ENCODE measurements at places on chromosomes 11 and 22.

- no peak for DNase-seq
Measured at GRCh38 chr11:47271961-47272661, 2.2 kb downstream of the MADD start.

- DNase-seq: peak; percentile 87
Measured at GRCh38 chr11:18105802-18106574, at the start of gene SAAL1. Gene SAAL1, minus strand, starts transcription at chr11:18106082. Its CDS starts 41 bp downstream, at chr11:18106041.

GRCh38 chr22:36365020-36365411 lies 22.8 kb downstream of the MYH9 start:
- DNase-seq: peak; percentile 69

- peak; percentile 96 for DNase-seq
Measured at GRCh38 chr22:41697126-41697775, 2.1 kb upstream of the MEI1 start.

- DNase-seq: no peak
Measured at GRCh38 chr11:46296528-46297448, 19.3 kb downstream of the CREB3L1 start.

- no peak for DNase-seq
Measured at GRCh38 chr11:78039391-78039918, 16.4 kb upstream of the KCTD14 start.

- no peak for DNase-seq
Measured at GRCh38 chr11:111797145-111797581, 31.0 kb upstream of the PPP2R1B start.

DNA sequence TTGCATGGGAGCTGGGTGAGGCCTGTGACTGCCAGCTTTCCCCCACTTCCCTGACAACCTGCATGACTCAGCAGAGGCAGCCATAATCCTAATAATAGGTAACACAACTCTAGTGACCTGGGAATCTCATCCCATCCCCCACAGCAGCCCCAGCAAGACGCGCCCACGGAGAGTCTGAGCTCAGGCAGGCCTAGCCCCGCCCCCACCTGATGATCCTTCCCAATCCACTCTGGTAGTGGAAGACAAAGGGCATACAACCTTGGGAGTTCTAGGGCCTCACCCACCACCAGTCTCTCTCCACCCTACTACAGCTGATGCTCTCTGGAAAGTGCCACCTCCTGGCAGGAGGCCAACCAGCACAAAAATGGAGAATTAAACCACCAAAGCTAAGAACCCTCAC lies 60.3 kb downstream of the CWF19L2 start:
- DNase-seq: no peak

- no peak for DNase-seq
Measured at GRCh38 chr11:33703788-33704187, 3.2 kb upstream of the C11orf91 start.

- no peak for DNase-seq
Measured at GRCh38 chr22:35197071-35197470, 60.2 kb upstream of the HMGXB4 start.

- DNase-seq: no peak
Measured at GRCh38 chr11:111331711-111332479, 33.5 kb downstream of the POU2AF3 start.

- DNase-seq: no peak
Measured at GRCh38 chr11:82959987-82960778, 58.6 kb downstream of the DDIAS start.

GRCh38 chr11:10114593-10115404 lies 179.2 kb downstream of the SBF2 start:
- DNase-seq: no peak

DNA sequence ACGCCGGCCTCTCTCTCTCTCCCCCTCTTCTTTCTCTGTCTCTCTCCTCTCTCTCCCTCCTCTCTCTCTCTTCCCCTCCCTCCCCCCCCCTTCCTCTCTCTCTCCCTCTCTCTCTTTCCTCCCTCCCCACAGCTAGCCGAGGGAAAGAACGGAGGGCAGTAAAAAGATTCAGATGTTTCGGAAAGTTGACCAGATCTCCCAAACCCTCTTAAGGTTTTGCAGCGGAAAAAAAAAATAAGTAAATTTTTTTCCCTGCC lies 195 bp upstream of the ALX4 start:
- no peak for DNase-seq

GRCh38 chr11:22461626-22462025 lies 123.4 kb downstream of the SLC17A6 start:
- DNase-seq: no peak

GRCh38 chr11:20355221-20356219 lies 8.0 kb upstream of the HTATIP2 start:
- DNase-seq: no peak

DNA sequence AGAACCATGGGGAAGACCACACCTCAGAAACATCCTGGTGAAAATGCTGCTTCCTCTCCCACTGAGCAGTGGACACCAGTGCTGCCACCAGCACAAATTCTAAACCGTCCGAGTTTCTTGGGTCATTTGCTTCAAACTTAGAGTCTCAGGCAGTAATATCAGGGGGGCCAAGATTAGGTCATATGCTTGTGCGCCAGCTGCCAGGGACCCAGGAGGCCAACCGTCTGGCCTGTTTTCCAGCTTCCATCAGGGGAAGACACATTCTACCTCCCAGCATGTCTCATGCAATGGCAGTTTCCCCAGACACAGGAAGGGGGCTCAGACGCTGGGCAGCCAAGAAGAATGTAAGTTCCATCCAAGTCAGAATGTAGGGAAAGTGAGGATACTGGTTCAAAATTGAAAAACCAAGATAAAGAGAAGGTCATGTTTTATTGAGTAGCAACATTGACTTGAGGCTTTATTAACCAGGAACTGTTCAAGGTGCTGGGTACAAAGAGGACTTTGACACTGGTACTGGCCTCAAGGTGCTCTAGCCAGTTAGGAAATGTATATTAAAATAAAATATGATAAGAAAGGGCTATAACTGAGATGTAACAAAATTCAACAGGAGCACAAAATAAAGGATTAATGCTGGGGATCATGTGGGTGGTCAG lies 59.7 kb upstream of the EED start:
- DNase-seq: no peak

DNA sequence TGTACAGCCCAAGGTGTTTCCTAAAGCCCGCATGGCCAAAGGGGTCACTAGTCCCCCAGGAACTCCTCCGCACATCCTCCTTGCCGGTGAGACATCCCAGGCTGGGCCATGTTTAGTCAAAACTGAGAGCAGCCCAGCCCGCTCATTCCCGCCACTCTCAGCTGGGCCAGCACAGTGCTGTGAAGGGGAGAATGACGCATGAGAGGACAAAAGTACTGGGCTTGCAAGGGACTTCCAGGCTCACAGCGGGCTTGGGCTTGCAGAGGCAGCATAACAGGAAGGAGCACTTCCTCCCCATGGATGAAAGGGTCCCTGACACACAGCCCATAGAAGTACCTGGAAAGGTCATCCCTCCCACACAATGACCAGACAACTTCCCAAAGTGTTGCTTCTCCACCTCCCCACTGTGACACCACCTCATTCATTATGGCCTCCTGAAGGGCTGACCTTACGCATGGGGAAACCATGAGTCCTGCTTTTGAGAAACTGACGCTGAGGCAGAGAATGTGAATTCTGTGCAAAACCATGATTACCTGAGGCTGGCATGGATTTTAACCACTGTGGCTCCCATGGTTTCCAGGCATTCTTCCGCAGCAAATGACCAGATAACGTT lies 19.1 kb downstream of the ETS1 start:
- no peak for DNase-seq

- DNase-seq: no peak
Measured at GRCh38 chr11:96306933-96307775, 35.8 kb downstream of the MAML2 start.

GRCh38 chr22:17471886-17472535 lies 91.3 kb upstream of the SLC25A18 start:
- DNase-seq: no peak

DNA sequence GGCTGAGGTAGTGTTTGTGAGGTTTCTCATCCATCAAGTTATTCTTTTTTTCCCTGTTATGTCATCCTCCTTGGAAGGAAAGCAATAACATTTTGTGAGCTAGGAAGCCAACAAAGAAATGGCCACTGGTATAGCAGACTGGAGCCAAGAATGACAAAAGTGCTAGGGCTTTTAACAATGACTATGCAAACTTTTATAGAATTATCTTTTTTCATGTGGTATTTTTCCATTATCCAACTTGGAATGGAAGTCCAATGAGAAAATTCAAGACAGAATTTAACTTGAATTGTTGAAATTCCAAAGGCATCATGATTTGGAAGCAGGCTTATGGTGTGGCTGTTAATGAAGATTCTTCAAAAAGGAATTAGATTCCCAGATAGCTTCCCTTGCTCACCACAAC lies 216.4 kb upstream of the PDGFD start:
- DNase-seq: no peak

DNA sequence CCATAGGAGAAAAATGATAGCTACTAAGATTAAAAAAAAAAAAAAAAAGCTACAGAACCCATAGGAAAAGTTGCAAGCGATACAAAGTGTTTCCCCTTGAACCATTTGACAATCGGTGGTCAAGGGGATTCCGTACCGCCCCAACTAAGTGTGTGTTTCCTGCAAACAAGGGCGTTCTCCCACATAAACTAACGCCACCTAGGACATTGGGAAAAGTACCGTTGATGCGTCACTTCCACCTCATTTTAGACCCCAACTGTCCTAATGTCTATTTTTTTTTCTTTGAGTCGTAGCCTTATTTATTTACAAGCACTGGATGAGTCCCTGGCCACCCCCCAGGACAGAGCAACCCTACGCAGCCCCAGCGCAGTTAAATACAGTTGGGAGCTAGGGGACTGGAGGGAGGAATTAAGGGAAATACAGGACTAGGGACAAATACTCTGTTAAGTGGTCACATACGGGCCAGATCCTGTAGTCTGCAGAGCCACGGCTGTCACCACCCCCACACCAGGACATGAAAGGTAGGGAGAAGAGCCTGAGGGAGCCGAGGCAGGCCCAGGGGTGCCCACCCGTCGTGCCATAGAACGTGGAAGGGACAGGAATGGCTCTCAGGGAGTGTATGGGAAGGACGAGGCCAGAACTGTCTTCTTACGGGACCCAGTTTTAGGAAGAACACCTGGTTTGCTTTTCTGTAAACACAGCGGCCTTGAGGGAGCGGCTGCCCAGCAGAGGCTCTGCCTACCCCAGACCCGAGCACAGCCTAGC lies 19.0 kb downstream of the EIF1AD start:
- DNase-seq: no peak

DNA sequence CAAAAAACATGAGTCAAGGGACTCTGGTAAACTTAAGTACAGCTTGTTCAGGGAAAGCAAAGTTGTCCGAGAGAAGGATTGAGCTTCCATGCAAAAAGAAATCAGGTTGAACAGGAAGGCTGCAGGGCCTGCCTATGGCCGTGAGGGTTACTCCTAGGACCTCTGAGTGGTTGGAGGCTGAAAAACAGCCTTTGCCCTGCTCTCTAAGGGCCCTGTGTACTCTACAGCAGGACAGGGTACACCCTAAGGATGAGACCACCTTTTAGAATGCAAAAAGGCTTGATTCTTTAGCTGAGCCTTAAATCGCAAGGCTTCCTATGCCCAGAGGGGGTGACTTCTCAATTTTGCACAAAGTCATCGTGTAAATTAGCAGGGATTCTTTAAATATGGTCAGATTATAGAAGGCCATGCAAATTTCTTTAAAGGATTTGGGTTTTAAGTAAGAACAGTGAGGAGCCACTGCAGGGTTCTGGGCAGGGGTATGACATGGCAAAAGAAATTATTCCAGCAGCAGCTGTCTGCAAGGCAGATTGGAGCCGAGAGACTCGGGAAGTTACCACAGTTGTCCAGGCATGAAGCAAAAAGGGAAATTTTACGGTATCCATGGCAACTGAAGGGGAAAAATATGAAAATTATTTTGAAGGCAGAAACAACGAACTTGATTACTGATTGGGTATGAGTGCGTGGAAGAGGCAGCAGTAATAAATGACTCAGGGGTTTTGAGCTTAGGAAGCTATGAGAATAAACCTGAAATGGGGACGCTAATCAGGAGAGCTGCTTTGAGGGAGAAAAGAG lies 91.8 kb downstream of the FAM76B start:
- DNase-seq: no peak

GRCh38 chr11:75286826-75287465 lies 46.4 kb downstream of the TPBGL start:
- no peak for DNase-seq

GRCh38 chr22:49582181-49582580 lies 245.5 kb downstream of the BRD1 start:
- DNase-seq: no peak

DNA sequence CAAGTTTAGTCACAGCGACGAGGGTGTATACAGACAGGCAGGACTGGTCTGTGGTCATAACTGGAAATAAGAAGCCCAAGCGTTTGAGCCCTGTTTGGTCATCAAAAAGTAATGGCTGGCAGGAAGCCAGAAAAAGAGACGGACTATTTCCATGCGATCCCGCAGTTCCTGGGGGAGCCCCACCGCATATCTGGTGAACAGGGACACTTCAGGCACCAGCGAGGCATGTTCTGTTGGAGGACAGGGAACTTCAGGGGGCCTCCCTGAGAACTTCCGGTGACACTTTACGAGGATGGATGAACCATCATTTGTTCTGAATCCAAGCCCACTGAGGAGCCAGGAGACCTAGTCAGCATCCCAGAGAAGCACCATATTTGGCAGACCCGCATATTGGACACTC lies 29.7 kb upstream of the TRIM29 start:
- DNase-seq: no peak

DNA sequence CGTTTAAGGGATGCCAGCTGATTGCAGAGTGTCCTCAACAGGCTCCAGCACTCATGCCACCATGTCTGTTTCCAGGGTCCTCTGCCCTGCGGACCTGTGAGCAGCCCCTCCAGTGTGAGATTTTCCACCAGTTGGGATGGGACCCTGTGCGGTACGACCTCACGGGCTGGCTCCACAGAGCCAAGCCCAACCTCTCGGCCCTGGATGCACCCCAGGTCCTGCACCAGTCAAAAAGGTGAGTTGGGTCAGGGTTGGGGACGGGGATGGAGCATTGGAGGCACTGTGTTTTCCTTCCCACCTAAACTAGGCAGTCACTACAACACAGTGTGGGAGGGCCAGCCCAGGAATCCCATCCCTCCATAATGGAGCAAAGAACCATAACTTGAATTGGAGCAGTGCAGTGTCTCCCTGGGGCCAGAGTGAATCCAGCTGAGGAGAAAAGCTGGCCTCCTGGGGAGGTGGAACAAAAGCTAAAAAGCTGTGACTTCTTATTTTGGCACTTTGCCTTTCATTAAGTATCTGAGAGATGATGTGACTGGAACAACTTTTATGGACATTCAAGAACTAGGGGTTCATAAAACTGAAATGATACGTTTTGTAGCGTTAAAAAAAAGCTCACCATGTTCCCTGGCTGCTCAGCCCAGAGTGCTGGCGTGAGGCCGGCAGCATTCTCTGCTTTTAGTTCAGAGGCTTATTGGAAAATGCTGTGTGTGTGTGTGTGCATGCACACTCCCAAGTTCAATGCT lies 101.8 kb downstream of the MYO18B start:
- DNase-seq: no peak

GRCh38 chr11:61114913-61115312 lies 12.6 kb downstream of the CD5 start:
- DNase-seq: no peak
